ENCODE measurements at places on chromosomes 3 and 15. TPM values are rescaled to one million over a fixed set of nuclear protein-coding genes. Genes with fewer than 3 reads are reported as not detected.

- no peak for DNase-seq
These were observed 18.3 kb upstream of the EHD4 start for GRCh38 chr15:41990691-41991090.

DNA sequence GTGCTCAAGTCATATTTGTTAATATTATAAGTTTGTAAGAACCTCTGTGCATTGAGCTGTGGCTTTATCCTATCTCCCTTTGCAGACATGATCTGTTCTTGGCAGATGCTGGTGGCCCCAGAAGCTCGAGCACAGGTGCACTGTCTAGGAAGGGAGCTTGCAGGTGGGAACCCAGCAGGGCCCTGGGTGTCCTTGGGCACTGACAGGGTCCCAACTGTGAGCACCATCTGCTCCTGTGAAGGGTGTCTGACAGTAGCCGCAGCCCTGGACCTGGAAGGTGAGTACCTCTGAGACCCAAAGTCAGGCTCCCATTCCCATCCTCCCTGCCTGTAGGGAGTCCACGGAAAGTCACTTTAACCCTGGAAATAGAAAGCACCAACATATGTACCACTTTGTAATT is 2.4 kb upstream of the REC114 start:
- DNase-seq, result no peak

- DNase-seq, result peak; percentile 52
These were observed 4.7 kb downstream of the SMAD3 start for GRCh38 chr15:67070150-67070549.

Gene MME
- 4.4 TPM for total RNA-seq

Gene CYB561D2
- 21.6 TPM for total RNA-seq

Gene SLC51B
- total RNA-seq, result not detected

Gene WDR93
- not detected for total RNA-seq

Gene PPP1R14D
- not detected for total RNA-seq

Gene CLN6
- 6.5 TPM for total RNA-seq

Data from lung microvascular endothelial cell (primary cell).